ENCODE measurements at places on chromosomes 11 and 22.

GRCh38 chr11:109034339-109034696 lies 369.4 kb downstream of the DDX10 start:
- no peak for DNase-seq

DNA sequence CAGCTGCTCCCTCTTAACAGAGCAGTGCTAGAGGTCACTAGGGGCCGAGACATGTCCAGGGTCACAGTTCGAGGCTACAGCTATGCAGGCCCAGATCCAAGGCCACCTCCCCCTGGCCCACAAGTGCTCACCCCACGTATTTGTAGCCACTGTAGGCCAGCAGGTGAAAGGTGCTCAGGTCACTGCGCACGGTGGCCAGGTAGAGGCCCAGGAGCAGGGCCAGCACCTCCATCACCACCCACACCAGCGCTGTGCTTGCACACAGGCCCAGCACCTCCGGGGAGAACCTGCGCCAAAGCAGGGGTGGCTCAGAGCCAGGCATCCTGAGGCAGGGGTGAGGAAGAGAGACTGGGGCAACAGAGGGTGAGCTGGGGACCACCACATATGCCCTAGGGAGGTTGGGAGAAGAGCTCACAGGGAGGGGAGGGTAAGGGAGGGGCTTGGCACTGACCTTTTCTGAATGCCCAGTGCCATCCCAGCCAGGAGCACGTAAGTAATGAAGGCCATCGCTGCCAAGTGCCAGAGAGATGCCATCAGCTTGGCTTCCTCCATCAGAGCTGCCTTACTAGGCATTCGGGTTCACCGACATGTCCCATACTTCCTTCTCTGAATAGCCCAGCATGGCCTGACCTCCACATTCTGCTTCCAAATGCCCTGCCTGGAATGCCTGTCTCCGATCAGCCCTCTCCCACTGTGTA lies 3.5 kb downstream of the YIF1A start:
- DNase-seq, result no peak

DNA sequence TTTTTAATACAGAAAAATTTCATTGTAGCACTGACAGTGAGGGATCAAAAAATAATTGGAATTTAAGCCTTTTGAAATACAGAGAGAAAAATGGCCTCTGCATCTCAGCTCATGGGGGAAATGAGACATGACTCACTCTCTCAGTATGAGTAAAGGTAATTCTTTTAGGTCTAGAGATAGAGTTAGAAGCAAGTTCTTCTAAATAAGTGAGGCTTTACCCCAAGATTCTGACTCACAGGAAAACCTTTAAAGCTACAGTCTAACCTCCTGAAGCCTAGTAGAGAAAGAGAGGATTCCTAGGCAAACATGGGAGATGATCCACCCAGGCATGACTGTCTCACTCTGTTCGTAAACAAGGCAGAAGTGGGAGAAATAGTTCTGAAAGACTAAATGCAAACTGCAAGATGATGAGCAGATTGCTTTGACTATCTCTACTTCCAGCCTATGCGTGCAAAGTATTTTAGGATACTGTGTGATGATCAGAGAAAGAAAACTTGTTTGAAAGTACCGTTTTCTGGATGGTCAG lies 1003.3 kb upstream of the CCDC90B start:
- no peak for DNase-seq

GRCh38 chr11:2930704-2931419 lies 1.6 kb upstream of the PHLDA2 start:
- DNase-seq, result peak; percentile 37

GRCh38 chr11:118913411-118914125 lies 12.2 kb downstream of the BCL9L start:
- DNase-seq, result no peak

DNA sequence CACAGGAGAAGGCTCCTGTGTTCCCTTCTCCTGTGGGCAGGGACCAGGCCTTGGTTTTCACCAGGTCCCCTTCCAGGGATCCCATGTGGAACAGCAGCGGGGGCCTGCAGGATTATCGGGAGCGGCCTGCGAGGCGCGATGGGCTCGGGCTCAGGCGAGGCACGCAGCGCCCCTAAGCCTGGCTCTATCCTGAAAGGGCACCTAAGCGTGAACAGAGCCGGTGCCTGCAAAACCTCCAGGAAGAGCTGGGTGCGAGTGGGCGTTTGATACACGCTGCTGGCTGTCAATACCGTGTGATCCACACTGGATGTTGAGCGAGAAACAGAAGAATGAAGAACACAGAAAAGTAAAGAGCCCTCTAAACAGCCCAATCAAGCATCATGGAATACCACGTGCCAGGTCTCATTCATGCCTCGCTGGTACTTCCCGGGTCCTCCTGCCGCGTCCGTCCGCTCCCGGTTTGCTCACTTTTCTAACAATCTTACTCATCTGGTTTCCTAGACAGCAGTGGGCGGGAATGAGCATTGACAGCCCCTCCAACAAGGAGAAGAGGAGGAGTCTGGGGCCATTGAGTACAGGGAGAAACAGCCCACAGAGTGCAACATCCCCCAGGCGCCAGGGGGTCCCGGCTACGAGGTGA lies 12.5 kb downstream of the OSBPL5 start:
- no peak for DNase-seq

DNA sequence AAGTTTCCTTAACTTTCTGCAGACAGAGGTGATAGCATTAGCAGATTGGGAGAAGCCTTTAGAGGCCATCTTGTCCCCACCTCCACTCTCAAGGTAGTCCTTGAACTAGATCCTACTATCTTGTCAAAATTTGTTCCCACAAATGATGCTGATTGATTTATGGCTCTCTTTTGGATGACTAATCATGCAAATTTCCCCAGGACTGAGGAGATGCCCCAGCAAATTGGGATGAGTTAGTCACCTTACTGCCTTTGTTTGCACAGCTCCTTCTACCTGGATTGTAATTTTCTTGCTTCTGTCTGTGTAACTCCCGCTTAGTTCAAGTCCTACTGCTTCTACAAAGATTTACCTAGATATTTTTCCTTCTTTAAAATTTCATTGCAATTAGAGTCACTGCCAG lies 391.4 kb upstream of the CADM1 start:
- no peak for DNase-seq

DNA sequence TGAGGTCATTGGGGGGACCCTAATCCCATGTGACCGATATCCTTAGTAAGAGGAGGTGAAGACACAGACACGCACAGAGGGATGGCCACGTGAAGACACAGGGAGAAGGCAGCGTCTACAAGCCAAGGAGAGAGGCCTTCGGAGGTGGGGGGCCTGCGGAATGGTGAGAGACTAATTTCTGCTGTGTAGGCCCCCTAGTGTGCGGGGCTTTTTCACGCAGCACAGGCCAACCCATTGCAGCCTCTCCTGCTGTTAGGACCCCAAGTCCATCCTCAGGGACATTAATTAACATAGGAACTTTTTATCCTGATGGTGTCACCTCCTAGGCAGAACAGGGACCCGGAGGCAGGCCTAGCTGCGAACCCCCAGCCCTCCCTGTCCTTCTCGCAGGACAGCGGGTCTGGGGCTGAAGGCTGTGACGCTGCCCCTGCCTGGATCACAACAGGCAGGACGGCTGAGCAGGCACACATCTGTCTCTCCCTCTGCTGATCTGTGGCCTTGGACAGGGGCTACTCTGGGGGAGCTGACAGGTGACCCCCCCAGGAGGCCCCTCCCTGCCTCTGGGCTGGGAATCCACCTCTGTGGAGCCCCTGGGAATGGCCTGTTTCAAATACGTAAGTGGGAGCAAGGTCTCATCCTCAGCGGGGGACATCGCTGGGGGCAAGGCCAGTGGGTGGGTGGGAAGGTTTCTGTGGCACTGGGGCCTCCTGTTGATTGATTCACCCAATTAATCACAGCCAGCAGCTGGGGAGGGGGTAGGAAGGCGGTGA lies 7.9 kb downstream of the ASCL2 start:
- DNase-seq, result no peak

DNA sequence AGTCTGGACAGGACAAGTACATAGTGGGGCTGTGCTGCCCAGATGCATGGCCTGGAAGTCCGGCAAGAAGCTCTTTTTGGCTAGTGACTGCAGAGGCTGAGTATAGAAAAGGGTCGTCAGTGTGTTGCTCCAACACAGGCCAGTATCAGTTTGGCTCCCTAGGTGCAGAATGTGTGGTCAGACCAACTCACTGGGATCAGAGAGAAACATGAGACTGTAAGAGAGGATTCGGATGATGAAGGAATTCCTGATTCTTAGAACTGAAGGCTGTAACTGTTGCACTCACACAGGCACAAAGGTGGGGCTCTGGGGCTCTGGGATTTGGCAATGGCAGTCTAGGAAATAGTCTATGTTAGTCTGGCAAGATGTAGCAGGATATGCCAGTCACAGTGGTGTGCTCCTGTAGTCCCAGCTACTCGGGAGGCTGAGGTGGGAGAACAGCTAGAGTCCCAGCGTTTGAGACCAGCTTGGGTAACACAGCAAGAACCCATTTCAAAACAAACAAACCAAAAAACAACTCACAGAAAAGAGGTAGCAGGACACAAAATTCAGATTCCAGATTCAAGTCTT lies 11.1 kb upstream of the UPB1 start:
- no peak for DNase-seq

GRCh38 chr11:33697997-33698396 lies 2.6 kb downstream of the C11orf91 start:
- DNase-seq, result no peak

DNA sequence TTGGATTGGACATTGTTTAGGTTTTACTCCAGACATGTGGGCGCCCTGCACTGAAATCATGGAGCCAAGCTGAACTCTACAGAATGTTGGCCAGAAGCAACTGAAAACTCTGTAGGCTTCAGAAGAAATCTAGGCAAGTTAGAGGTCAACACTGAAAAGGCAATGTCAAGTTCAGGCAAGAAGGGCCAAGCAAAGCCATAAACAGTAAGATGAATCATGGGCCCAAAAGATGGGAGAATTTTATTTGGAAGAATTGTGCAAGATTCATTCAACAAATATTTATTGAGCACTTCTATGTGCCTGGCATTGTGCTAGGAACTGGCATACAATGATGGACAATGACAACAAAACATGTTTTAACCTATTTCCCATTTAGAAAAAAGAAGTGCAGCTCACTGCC lies 10.9 kb downstream of the HOATZ start:
- no peak for DNase-seq

GRCh38 chr11:24685821-24686220 lies 189.0 kb downstream of the LUZP2 start:
- no peak for DNase-seq

- DNase-seq, result no peak
Measured at GRCh38 chr11:34513682-34514449, at the start of gene ELF5. Gene ELF5 (minus strand): TSS chr11:34513794. CDS start chr11:34505749, 8,045 bp downstream.

GRCh38 chr22:42697542-42698013 lies 23.1 kb downstream of the A4GALT start:
- no peak for DNase-seq

GRCh38 chr11:39367534-39367933 lies 2091.9 kb downstream of the LRRC4C start:
- no peak for DNase-seq

DNA sequence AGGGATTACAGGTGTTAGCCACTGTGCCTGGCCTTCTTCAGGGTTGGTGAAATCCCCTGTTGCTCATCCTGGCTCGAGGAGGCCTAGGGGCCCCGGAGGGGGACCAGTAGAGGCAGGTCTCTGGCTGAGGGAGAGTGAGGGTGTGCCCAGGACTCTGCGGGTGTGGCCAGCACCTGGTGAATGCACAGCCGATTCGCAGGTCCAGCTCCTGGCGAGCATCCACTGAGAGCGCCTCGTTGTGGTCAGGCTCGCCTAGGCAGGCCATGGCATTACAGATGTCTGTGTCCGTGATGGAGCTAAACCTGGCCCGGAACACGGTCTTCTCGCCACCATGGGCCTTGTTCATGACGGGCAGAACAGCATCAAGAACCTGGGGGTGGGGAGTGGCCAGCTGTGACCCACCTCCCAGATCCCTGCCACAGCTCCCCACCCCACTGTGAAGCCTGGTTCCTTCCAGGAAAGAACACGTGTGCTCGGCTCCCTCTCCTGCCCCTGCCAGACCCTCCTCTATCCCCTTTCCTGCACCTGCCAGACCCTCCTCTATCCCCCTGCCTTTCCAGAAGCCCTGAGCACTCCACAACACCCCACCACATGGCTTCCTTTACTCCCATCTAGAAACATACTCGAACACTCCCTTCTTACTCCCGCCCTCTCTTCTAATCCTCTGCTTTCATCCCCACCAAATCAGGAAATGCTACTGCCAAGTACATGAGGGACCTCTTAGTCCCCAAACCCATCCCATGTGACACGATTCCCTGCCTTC lies 12.4 kb downstream of the TOP3B start:
- DNase-seq, result no peak

DNA sequence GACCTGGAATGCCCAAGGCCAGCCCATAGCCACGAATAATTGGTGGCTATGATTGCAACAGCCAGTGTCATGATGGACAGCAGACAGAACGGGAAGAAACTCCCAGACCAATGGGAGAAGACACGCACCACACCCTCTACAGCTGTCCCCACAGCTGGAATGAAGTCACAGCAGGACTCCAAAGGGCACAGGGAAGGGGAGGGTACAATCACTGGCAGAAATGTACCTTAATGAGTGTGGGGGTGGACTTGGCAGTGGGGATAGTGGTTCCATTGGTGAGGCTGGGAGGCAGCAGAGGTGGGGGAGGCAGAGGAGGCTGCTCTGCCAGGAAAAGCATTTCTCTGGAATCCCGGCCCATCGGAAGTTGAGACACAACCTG lies 52.9 kb downstream of the SGSM3 start:
- DNase-seq, result no peak

DNA sequence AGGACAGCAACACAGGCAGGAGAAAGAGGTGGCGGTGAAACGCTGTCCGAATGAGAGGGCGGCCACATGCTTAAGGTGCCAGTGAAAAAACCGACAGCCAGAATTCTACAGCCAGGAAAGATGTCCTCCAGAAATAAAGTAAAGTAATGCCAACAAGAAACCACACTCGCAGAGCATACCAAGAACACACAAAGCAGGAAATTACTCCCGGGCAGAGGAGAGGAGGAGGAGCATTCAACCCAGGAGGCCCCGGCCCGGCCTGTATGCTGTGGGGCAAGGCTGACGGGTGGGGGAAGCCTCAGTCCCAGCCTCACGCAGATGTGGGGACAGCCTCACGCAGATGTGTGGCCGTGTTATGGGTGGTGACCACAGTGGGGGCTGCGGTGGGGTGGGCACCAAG lies 28.0 kb downstream of the CHID1 start:
- no peak for DNase-seq

DNA sequence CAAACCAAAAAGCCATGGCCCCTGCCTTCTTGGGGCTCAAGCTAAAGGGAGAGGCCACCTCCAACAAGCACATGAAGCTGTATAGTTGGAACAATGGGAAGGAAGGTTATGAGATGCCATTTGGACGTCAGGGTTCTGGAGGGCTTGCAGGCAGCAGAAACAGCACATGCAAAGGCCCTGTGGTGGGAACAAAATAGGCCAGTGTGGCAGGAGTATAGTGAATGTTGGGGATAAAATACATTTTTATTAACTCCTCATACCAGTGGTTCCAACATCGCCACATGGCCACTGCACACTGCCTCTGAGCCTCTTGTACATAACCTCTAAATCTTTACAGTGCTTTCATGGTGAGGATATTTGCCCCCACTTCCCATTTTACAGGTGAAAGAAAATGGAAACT lies 32.2 kb upstream of the MN1 start:
- DNase-seq, result no peak

GRCh38 chr11:121748068-121748467 lies 295.3 kb upstream of the SORL1-AS1 start:
- DNase-seq, result no peak
